Forelimb muscle (tissue), 1 donor: ENCODE measurements at places on chromosomes 4 and X. TPM values are rescaled to one million over a fixed set of nuclear protein-coding genes. Genes with fewer than 3 reads are reported as not detected.

The STX18 gene
- 27.9 TPM for polyA plus RNA-seq

The CYP4V2 gene
- polyA plus RNA-seq = 3.3 TPM

The BMP3 gene
- 0.48 TPM for polyA plus RNA-seq

The CDX4 gene
- polyA plus RNA-seq = not detected

The FRYL gene
- polyA plus RNA-seq = 24.8 TPM

The PDE6B gene
- 16.1 TPM for polyA plus RNA-seq

The PNMA6F gene
- not detected for polyA plus RNA-seq

The TLR1 gene
- 1.9 TPM for polyA plus RNA-seq

The S100P gene
- polyA plus RNA-seq = 0.67 TPM

The NOA1 gene
- 21.3 TPM for polyA plus RNA-seq

The AVPR2 gene
- polyA plus RNA-seq = 1.1 TPM

The FRAS1 gene
- 5.0 TPM for polyA plus RNA-seq

The TXK gene
- polyA plus RNA-seq = 0.48 TPM

The HSD17B11 gene
- 18.7 TPM for polyA plus RNA-seq

The CACNA1F gene
- 0.03 TPM for polyA plus RNA-seq

The IL21 gene
- not detected for polyA plus RNA-seq

The IL2 gene
- polyA plus RNA-seq = not detected

The EPGN gene
- 0.32 TPM for polyA plus RNA-seq

The CXCR3 gene
- polyA plus RNA-seq = 0.19 TPM

The BANK1 gene
- 0.43 TPM for polyA plus RNA-seq

The UGT2A1 gene
- 0.09 TPM for polyA plus RNA-seq

The GPR101 gene
- polyA plus RNA-seq = not detected

The SAGE1 gene
- polyA plus RNA-seq = not detected

The ASB12 gene
- 33.8 TPM for polyA plus RNA-seq

The HMGN5 gene
- 6.2 TPM for polyA plus RNA-seq

The OPHN1 gene
- 16.3 TPM for polyA plus RNA-seq

The FOXR2 gene
- not detected for polyA plus RNA-seq

The ERCC6L gene
- polyA plus RNA-seq = 1.7 TPM

The CSAG1 gene
- polyA plus RNA-seq = not detected

The SSX3 gene
- polyA plus RNA-seq = not detected

The GAGE2A gene
- not detected for polyA plus RNA-seq

The ZNF280C gene
- polyA plus RNA-seq = 6.8 TPM

The GNRHR gene
- polyA plus RNA-seq = 0.52 TPM
